Urinary bladder (tissue), 4 donors: ENCODE measurements at places on chromosomes 3 and 15. TPM values are rescaled to one million over a fixed set of nuclear protein-coding genes. Genes with fewer than 3 reads are reported as not detected.

GRCh38 chr3:127714866-127715265, 42.1 kb downstream of the ABTB1 start:
- DNase-seq = no peak

DNA sequence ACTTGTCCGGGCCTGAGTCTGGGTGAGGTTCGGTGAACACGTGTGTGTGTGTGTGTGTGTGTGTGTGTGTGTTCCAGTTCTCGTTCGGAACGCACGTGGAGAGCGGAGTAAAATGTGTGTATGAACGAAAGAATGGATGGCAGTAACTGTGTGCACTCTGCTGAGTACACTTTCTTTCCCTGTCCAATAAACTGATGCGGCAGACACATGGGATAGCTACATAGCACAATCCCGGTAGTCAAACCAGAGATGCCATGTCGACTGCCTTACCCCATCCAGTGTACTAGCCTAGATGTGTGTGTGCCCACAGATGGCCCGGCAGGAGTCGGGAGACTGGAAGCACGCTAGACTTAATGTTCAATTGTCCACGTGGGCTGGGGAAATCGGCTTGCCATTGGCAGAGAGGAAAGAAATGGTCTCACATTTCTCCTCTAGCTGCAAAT, 507 bp upstream of the GOLIM4 start:
- DNase-seq = peak; percentile 65

DNA sequence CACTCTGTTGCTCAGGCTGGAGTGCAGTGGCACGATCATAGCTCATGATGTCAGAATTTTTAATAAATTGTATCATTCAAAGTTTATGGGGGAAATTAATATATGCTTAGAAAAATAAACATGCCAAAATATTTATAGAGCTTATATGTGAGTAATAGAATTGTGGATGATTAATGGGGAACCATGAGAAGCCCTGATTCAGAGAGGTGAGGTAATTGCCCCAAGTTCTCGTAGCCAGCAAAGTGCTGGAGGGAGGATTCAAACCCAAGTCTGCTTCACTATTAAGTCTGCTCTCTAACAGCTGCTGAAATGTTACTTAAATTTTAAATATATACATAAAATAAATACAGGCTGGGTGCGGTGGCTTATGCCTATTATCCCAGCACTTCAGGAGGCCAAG, 26.2 kb upstream of the IGF2BP2 start:
- no peak for DNase-seq

DNA sequence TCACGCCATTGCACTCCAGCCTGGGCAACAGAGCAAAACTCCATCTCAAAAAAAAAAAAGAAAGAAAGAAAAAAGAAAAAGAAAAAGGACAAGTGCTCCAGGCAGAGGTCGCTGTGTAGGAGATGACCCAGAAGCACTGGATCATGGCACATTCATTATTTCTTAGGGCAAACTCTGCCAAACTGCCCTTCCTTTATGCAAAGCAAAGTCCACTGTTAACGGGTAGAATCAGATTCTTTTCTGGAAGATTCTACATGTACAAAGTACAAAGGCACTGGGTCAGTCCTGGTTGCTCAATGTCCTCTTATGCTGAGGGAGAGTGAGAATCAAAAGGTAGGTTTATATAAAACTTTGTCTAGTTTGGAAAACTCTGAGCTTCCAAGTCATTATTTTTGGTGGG, 144.9 kb downstream of the FEZF2 start:
- DNase-seq = no peak

GRCh38 chr3:99384596-99384995, 253.8 kb upstream of the COL8A1 start:
- no peak for DNase-seq

DNA sequence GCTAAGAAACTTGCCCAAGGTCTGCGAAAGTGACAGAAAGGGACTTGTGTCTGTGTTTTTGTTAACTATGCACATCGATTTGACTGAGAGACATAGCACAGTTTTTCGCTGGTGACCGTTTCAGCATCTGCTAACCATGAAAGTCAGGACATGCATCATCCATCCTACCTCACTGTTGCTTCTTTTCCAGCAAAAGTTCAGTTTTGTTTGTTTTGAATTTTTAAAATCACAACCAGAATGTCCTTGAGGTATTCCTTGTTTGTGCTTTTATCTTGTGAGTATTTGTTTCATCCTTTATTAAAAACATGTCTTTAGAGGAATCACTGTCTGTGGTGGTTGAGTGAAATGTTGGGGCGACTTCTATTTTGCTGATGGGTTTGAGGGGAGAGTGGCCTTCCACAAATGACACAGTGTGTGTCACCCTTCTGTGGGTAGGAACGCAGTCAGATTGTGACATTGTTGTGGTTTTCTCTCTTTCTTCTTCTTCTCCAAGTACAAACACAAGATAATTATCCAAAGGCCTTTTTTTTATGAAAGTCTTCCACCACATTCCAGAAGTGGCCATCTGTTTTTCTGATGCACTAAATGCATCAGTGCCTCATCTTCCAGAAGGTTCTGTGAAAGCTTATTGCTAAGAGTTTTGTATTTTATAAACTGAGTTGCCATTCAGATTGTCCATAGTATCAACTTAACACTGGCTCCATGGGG, 214.4 kb upstream of the NR2E3 start:
- no peak for DNase-seq

GRCh38 chr3:107411779-107412178, 34.5 kb downstream of the CCDC54 start:
- no peak for DNase-seq

Gene ZBTB20
- 99.9 TPM for total RNA-seq
